T-helper 1 cell (primary cell): ENCODE measurements at places on chromosomes 11 and 22.

DNA sequence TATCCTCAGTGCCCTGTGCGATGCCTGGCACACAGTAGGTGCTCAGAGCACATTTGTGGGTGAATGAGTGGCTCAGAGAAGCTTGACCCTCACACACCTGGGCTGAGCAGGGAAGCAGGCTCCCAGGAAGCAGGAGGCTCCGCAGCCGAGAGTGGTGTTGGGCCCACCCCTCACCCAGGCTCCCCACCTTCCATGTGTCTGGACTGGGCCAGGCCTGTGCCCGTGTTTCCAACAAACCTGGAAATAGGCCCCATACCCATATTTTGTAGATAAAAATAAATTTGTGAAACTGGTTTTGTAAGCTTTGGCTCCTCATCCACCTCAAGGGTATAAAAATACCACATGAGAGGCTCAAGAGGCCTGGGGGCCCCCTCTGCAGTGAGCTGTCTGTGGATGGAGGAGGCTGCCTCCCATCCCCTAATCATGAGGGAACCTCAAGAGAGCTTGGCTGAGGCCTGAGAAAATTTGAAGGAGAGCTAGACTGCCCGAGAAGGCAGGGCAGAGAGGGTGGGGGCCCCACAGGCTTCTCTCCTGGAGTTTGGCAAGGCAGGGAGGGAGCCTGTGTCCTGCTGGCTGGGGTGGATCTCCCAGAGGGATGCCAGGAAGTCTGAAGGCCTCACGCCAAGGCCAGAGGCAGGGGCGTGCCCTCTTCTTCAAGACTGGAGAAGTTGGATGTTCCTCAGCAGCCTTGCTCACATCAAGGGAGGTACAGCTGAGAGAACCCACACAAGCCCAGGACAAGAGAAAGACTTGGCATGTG lies 147.0 kb upstream of the NECTIN1 start:
- DNase-seq: no peak

- DNase-seq: no peak
These were observed 34.1 kb downstream of the DAGLA start for GRCh38 chr11:61714316-61714715.

DNA sequence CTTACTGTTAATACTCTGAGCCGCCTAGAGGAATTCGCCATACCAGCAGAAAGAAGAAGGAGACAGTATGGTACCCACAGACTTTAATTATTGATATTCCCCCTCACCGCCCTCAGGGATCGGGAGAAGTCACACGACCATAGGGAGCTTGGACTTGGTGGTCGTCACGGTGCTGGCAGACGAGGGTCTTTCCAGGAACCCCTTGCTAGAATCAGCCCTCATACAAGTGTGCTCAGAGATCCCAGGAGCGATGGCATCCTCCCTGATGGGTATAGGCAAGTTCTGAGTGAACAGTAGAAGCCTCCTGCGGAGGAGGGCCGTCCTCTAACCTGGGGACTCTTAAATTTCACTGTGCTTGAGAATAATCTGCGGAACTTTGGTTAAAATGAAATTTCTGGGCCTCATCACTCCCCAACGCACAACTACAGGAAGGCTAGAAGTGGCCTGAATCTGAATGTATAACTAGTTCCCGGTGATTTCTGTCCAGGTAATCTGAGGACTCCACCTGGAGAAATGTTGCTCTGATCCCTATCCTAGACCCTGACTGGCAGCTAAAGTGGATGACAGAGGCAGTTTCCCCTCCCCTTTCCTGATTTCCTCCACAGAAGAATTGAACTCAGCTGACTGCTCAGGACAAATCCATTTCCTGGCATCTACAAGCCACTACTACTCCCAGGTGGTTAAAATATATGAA lies 4.5 kb downstream of the VSIG2 start:
- DNase-seq: no peak

DNA sequence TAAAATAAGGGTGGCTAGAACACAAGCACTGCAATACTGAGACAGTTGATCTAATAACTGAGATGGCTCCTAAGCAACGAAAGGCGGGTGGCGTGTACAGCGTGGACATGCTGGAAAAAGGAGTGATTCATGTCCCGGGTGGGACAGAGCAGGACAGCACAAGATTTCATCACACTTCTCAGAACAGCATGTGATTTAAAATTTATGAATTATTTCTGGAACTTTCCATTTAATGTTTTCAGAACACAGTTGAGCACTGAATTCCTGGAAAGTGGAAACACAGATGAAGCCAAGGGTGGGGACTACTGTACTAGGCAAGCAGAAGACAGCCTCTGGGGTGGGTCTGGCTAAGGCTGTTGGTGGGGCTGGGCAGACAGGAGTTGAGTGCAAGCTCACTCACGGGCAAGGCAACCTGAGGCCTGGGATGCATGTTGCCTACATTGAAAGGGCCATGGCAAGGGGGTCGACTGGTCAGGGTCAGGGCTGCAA lies 165.6 kb upstream of the DDI1 start:
- no peak for DNase-seq

GRCh38 chr11:13465909-13466371 lies 2.9 kb upstream of the BTBD10 start:
- DNase-seq: no peak

- DNase-seq: no peak
These were observed 4.8 kb downstream of the FGF3 start for GRCh38 chr11:69814411-69814810.

GRCh38 chr22:47789171-47789570 lies 1026.7 kb downstream of the TBC1D22A start:
- DNase-seq: no peak

GRCh38 chr11:16011396-16011795 lies 344.9 kb downstream of the SOX6 start:
- DNase-seq: no peak

DNA sequence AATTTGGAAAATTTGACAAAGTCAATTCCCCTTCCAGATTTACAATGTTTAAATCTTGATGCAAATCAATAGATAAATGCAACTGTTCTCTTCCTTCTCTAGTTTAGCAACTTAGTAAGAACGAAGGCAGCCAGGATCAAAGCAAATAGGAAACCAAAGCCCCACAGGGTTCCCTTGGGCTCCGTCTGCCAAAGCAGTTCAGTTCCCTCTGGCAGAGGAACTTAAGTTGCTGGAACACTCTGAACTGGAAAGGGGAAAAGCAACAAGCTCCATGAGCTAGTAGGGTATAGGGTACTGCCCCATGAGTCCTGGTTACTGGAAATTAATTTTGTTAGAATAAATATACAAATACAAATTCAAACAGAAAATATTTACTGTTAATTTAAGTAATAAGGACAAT lies 91.3 kb downstream of the RELT start:
- DNase-seq: no peak

DNA sequence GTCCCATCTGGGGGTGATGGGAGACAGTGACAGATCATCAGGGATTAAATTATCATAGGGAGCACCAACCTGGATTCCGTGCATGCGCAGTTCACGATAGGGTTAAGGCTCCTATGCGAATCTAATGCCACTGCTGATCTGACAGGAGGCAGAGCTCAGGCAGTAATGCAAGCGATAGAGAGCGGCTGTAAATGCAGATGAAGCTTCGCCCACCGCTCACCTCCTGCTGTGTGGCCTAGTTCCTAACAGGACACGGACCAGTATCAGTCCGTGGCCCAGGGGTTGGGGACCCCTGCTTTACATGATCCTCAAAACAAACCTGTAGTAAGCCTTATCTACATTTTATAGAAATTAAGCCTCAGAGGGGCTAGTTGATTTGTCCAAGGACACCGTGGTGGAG lies 94.3 kb downstream of the TTC28 start:
- DNase-seq: no peak

DNA sequence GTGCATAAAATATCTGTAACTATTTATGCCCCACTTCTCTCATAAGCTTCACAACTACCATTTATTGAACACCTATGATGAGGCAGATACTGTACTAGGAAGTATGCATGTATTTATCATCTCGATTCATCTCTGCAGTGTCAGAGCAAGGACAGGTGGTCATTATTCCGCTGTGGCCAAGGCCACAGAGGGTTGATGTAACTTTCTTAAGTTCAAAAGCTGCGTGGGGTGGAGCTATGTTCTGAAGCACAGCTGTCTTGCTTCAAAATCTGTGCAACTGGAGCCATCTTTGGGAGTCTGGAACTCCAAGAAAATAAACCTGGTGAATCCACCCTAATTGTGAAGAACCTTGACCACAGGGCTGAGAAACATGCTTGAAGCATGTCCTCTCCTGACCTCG lies 60.2 kb upstream of the HMGXB4 start:
- no peak for DNase-seq

GRCh38 chr22:38940811-38941384 lies 16.5 kb upstream of the APOBEC3A start:
- DNase-seq: no peak

GRCh38 chr11:59857439-59858434 lies 8.6 kb downstream of the TCN1 start:
- no peak for DNase-seq

- DNase-seq: no peak
These were observed 21.4 kb upstream of the HMOX1 start for GRCh38 chr22:35359380-35360065.

- no peak for DNase-seq
These were observed 69.6 kb downstream of the KIAA1671 start for GRCh38 chr22:25021976-25022711.

- DNase-seq: no peak
These were observed 124.3 kb downstream of the ARHGAP20 start for GRCh38 chr11:110587972-110588371.

DNA sequence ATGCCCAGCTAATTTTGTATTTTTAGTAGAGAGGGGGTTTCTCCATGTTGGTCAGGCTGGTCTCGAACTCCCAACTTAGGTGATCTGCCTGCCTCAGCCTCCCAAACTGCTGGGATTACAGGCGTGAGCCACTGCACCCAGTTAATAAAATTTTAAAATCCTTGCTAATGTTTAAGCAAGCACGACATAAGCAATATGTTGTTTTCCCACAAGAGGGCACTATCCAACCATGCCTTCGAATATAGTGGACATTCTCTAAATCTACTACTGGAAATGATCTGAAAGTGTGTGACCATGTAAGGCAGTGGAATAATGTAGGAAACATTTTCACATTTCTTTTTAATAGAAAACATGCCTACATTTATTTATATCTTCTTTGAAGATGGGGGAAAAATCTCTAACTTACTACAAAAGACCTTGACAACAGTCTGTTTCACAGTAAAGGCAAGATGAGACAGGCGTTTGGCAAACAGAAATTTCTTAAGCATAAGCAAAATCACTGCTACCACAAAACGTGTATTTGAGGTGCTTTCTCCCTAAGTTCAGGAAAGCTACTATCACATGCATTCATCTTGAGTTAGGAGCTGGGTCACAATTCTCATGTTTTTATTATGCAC lies 38.2 kb downstream of the PITPNB start:
- no peak for DNase-seq

DNA sequence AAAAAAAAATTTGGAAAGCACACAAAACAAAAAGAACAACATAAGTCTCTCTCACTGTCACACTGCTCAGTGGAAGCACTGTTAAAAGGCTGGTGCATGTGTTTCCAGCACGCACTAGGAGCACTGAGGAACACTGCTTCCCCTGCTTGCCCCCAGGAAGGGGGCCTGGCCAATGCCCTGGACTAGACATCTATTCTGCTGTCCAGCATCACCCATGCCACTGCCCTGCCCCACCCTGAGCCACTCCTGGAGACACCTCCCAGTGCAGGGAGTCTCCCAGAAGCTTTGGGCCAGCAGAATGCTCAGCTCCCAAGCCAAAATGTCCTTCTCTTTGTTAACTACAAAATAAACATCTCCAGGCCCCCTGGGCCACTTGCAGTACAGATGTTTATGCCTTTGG lies 49.7 kb upstream of the EMID1 start:
- no peak for DNase-seq

- no peak for DNase-seq
These were observed 43.7 kb downstream of the MED15 start for GRCh38 chr22:20550851-20551744.

GRCh38 chr11:19258641-19259230 lies 18.0 kb upstream of the E2F8 start:
- DNase-seq: no peak
